ENCODE measurements at places on chromosomes 7 and 10.
A peak's percentile ranks its signal among the peaks of the same experiment; 100 is the strongest.

DNA sequence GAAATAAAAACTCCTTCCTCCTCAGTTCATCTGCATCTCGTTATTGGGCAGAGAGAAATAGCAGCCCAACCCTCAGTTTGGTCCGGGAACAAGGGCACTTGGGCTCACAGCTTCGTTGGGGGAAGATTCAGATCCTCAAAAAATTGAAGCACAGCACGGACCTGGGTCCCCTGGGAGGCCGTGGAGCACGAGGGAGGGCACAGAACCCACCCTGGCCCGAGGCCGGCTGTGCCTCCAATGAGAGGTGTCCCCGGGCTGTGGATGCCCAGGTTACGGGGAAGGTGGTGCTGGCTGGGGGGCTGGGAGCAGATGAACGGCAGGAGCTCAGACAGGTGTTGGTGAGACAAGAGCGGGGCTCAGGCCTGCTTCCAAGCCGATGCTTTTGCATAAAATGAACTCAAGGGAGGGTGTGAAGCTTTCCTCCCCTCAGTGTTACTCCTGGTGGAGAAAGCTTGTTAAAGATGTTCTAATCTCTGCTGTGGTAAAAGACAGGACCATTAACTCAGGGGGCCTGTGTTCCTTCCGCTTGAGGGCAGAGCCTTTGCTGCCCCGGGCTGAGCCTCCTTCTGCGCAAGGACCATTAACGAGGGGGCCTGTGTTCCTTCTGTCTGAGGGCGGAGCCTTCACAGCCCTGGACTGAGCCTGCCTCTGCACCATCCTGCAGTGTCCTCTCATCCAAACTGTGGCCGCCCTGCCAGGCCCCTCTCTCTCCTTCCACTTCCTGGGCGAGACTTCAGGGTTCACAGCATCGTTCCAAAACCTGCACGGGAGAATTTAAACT, 302.2 kb downstream of the ADARB2 start:
- DNase-seq, result no peak

DNA sequence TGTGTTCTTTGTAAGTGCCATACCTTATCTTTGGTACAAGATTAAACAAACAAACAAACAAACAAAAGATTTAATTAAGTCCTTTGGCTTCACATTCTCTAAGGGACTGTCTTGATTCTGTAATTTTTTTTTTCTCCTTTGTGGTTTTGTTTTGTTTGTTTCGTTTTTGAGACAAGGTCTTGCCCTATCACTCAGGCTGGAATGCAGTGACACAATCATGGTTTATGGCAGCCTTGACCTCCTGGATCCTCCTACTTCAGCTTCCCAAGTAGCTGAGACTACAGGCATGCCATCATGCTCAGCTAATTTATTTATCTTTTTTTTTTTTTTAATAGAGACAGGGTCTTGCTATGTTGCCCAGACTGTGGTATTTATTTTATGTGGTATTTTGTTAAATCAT, 165.8 kb downstream of the LRRC4 start:
- DNase-seq, result peak; percentile 52

DNA sequence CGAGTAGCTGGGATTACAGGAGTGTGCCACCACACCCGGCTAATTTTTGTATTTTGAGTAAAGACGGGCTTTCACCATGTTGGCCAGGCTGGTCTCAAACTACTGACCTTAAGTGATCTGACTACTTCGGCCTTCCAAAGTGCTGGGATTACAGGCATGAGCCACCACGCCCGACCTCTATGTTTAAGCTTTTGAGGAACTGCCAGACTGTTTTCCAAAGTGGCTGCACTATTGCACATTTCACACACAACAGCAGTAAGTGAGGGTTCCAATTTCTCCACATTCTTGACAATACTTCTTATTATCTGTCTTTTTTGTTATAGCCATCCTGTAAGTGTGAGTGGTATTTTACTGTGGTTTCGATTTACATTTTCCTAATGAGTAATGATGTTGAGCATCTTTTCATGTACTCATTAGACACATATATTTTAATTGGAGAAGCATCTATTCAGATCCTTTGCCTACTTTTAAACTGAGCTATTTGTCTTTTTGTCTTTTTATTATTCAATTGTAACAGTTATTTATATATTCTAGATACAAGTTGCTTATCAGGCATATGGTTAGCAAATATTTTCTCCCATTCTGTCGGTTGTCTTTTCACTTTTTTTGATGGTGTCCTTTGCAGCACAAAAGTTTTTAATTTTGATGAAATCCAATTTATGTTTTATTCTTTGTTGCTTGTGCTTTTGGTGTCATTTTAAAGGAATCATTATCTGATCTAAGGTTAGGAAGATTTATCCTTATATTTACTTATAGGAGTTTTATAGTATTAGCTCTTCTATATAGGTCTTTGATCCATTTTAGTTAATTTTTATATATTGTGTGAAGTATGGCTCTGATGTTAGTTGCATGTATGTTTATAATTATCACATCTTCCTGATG, 12.8 kb upstream of the IRF5 start:
- DNase-seq, result no peak

GRCh38 chr7:132407764-132408163, 168.5 kb downstream of the PLXNA4 start:
- no peak for DNase-seq

- DNase-seq, result no peak
Observed at GRCh38 chr7:42020061-42020460, 216.9 kb downstream of the GLI3 start.

DNA sequence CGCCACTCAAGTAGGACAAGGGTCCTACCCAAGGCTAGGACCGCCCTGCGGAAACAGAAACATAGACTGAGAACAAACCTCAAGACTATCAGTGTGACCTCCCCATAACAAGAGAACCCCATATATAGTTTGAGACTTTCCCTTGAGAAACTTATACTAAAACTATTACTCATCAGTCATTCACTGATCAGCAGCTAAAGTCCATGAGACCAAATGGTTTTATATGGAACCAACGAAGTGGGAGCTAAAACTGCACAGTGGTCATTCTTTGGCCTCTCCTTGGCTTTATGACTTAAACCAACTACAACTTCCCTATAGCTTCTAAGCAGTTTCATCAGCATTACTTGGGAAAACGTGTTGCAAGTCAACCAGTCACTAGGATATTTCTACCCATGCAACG, 13.7 kb upstream of the ZSCAN21 start:
- DNase-seq, result no peak

DNA sequence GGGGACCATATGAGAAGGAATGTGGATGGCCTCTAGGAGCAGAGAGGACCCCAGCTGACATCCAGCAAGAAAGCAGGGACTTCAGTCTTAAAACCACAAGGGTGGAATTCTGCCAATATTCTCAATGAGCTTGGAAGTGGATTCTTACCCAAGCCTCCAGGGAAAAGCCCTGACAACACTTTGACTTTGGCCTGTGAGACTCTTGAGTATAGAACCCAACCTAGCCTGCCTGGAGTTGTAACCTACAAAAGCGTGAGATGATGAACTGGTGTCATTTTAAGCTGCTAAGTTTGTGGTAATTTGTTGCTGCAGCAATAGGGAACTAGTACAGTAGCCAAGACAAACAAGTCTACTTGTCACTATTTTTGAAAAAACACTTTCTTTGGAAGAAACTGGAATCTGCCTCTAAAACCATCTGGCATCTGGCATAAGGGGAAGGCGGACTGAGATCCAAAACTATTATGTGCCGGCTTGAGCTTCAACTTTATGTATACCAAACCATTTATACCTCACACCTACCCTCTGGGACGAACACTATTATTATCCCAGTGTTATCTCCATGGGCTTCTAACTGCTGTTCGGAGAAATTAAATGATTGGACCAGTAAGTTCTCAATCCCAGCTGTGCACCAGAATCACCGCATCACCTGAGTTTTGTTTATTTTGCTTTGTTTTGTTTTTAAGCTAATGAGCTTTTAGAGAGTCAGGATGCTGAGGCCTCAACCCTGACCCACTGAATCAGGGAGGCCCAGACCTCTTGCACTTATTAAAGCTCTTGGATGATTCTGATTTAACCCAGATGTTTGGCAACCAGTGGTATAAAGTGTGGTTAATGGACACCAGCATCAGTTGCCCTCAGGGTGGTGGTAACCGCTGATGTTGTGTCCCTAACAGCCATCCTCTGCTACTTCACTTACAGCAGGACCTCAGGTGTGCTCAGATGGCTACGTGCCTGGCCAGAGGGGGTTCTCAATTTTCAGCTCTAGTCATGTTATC, 83.0 kb downstream of the C1GALT1 start:
- no peak for DNase-seq

DNA sequence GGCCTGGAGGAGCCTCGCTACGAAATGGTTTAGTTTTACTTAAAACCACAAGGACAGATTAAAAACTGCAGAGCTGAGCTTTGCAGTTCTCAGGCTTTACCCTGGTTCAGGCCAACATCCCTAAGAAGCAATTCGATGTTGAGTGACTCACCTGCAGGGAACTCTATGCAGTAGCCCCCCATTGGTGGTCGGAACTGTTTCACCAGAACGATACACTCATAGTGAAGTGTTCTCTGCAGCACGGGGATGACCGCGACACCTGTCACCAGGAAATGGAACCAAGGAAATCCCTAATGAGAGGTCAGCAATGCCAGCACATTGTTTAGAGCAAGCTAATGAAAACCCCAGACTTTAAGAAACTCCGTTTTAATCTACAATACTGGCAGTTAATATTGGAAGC, 18.0 kb downstream of the NUDT5 start:
- DNase-seq, result no peak

GRCh38 chr7:104231054-104232046, 23.5 kb upstream of the ORC5 start:
- DNase-seq, result peak; percentile 92

- DNase-seq, result no peak
Observed at GRCh38 chr10:125687507-125688185, 4.7 kb upstream of the TEX36 start.

- no peak for DNase-seq
Observed at GRCh38 chr10:82358486-82359099, 483.6 kb downstream of the NRG3 start.

DNA sequence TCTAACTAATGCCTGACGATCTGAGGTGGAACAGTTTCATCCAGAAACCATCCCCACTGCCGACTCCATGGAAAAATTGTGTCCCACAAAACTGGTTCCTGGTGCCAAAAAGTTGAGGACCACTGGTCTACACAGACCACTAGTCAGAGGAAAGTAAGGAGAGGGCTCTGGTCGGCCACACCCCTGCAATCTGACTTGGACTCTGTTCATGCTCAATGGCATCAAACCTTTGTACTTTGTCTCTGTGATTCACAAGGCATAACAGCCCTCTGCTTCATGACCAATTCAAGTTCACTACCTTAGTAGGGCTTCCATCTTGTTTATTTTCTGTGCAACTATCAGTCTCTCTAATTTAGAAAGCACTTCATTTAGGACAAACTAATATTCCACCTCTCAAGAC, 1.8 kb downstream of the TUBAL3 start:
- DNase-seq, result no peak

GRCh38 chr10:12195281-12195602, 449 bp downstream of the NUDT5 start:
- DNase-seq, result no peak

DNA sequence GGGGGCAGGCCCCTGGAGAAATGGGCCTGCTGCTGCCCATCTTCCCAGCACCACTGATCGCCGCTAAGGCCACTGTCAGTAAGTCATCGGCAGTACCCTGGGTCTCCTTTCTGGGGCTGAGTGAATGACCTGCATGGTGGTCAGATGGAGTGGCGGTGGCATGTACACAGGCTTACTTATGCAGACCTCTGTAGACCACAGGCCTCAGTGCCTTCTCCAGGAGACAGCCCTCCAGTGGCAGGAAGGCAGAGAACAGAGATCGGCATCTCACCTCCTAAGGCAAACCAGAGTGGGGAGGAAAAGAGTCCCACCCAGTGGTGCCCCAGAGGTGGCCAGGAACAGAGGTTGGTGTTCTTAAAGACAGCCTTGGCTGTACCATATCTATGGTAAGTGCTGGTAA, 22.8 kb upstream of the LRRC4 start:
- DNase-seq, result no peak

DNA sequence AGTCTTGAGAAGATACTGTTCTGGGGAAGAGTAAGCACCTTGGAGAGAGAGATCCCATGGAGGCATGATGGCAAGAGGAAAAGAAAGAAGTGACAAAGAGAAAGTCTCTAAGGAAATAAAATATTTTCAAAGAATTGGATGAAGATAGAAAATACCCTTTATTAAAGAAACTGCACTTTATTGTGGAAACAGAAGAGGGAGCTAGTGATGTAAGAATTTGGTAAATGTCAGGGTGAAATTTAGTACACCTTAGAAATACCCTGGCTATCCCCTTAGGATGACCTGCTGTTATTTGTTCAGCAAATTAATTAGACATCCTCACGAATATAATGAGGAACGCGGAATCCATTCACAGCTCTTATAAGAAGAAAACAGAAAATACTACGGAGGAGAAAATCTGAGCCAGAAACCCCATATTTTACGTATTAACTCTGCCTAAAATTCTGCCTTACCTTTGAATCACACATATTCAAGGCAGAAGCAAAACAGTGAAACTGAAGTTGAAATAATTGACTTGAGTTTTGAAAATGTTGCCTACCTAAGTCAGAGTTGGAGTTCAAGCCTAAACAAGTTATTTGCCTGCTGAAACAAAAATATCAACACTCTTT, 90.7 kb downstream of the TFPI2 start:
- DNase-seq, result peak; percentile 81

GRCh38 chr7:139702811-139703486, 74.8 kb downstream of the HIPK2 start:
- DNase-seq, result no peak

- no peak for DNase-seq
Observed at GRCh38 chr10:75875740-75876139, 444.3 kb downstream of the LRMDA start.

DNA sequence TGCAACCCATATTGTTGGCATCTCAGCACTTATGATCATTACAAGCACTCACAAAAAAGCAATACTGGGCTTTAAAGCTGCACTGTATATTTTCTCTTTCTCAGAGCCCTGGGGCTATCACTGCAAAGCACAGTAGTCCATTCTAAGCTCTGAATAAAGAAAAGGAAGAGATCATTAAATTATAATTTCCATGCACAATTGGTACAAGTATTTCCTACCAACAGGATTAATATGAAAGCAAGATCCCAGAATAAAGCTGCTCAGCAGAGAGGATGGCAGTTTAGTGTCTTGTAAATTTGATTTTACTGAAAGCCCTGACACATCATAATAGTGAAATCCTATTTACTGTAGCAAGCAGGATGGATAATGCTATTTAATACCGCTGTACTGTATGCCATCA, 205.3 kb downstream of the CHCHD3 start:
- DNase-seq, result no peak

GRCh38 chr10:79438021-79438698, 7.3 kb downstream of the ZCCHC24 start:
- DNase-seq, result no peak

GRCh38 chr7:134180376-134180775, 53.2 kb downstream of the LRGUK start:
- DNase-seq, result no peak

GRCh38 chr7:151849879-151850260, 27.0 kb downstream of the PRKAG2 start:
- no peak for DNase-seq

GRCh38 chr10:131402771-131403650, 91.5 kb upstream of the TCERG1L start:
- DNase-seq, result no peak

GRCh38 chr7:139992353-139993044, 70.3 kb downstream of the PARP12 start:
- no peak for DNase-seq

GRCh38 chr7:4613846-4614548, 68.1 kb upstream of the FOXK1 start:
- no peak for DNase-seq

GRCh38 chr7:85669225-85669624, 482.4 kb upstream of the SEMA3D start:
- no peak for DNase-seq

GRCh38 chr10:91163869-91164474, 56.5 kb upstream of the PCGF5 start:
- DNase-seq, result no peak
